T-cell (primary cell): ENCODE measurements at places on chromosomes 6 and 20. TPM values are rescaled to one million over a fixed set of nuclear protein-coding genes. Genes with fewer than 3 reads are reported as not detected.

APCDD1L gene
- not detected for total RNA-seq

- H3K4me3 ChIP-seq = no peak overlapping the region
- H3K27ac ChIP-seq = no peak overlapping the region
- H3K27me3 ChIP-seq = no peaks in the 10 kb centered on the region
- no peak for DNase-seq
These were observed 672.3 kb downstream of the UTRN start for GRCh38 chr6:144957236-144957937.

KCNK16 gene
- total RNA-seq = not detected

DNA sequence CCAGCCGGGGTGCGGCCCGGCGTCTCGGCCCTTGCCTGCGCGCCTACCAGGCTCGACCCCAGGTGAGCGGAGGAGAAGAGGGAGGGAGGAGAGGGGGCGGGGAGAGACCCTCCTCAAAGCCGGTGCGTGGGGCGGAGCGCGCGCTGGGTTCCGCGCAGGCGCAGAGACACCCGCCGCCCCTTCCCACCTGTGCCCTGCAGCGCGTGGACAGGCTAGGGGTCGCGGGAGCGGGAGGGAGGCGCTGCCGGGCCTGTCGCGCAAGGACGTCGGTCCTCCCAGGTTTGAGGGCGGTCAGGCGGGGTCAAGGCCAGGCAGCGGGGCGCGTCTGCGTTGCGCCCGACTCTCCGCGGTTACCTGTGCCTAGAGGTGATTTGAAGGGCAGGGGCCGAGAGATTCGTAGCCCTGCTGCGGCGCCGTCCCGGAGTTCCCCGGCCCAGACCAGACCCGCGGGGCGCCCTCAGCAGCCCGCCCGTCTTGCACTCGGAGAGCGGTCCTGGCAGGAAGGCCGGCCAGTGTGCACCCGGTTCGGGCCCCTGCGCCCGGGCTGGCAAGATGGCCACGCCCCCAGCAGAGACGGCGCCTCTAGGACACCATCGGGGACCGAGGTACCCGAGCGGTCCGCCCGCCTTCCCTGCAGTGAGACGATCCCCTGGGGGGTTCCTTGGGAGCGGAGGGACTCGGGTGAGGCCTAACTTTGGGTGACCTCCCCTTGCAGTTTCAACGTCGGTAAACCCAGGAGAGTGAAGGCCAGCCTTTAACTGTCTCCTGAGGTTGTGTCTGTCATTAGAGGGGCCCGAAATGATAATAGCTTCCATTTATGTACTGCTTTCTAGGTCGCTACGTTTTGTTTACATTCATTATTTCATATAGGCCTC is 546 bp downstream of the C6orf136 start:
- H3K27ac ChIP-seq = peak overlapping the region; percentile 84
- peaks cover 28% of the 10 kb centered on the region for H3K4me1 ChIP-seq
- H3K4me3 ChIP-seq = peak overlapping the region; percentile 78
- peak; percentile 23 for DNase-seq

DNA sequence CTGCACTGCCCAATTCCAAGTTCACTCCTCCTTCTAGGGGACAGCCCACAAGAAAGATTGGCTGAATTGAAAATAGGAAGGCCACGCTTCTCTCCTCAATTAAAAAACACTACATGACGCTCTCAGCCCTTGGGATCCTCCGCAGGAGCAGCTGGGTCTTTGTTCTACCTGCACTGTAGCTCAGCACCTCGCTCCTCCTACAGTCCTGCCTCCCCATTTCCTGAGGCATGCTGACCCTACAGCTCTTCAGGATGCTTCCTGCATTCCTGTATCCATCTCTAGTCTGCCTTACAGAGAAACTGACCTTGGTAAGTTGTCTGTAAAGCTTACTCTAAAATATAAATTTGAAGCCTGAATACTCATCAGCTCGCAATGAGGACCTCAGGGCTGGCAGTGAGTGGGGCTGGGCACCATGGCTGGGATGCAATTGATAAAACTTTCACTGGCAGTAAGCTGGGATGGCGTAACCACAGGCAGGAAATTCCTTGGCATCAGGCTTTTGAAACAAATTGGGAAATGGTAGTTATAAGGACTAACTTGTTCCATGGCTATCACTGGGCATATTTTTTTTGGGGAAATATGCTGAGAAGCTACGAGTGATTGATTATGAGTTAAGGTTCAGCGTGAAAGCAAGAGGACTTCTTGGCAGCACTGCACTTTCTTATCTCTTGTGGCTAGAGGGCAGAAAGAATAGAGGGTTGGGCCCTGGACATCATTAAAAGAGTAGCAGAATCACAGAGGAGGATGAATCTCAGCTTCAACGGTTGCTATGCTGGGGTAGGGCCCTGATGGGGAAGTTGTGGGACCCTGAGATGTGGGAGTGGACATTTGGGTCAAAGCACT is 11.7 kb upstream of the SIRPB1 start:
- no peak overlapping the region for H3K4me3 ChIP-seq
- peaks cover 16% of the 10 kb centered on the region for H3K4me1 ChIP-seq
- H3K27ac ChIP-seq = peak overlapping the region; percentile 66
- no peak for DNase-seq

DNA sequence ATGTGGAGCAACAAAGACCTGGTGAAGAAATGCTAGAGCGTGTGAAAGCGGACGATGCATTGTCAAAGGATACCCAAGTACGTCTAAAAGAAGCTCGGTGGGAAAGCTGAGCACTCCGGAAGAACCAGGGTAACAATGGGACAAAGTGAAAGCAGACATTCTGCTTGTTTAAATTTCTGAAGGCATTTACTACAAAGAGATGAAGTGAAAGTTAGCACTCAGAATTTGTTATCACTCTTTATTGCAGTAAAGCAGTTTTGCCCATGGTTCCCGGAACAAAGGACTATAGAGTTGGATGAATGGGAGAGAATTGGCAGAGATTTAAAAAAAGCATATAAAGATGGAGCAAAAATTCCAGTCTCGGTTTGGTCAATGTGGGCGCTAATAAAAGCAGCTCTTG is 12.8 kb upstream of the IRAK1BP1 start:
- no peak overlapping the region for H3K27ac ChIP-seq
- no peak overlapping the region for H3K4me3 ChIP-seq
- H3K27me3 ChIP-seq = no peaks in the 10 kb centered on the region
- no peak for DNase-seq
- no peaks in the 10 kb centered on the region for H3K36me3 ChIP-seq

DNA sequence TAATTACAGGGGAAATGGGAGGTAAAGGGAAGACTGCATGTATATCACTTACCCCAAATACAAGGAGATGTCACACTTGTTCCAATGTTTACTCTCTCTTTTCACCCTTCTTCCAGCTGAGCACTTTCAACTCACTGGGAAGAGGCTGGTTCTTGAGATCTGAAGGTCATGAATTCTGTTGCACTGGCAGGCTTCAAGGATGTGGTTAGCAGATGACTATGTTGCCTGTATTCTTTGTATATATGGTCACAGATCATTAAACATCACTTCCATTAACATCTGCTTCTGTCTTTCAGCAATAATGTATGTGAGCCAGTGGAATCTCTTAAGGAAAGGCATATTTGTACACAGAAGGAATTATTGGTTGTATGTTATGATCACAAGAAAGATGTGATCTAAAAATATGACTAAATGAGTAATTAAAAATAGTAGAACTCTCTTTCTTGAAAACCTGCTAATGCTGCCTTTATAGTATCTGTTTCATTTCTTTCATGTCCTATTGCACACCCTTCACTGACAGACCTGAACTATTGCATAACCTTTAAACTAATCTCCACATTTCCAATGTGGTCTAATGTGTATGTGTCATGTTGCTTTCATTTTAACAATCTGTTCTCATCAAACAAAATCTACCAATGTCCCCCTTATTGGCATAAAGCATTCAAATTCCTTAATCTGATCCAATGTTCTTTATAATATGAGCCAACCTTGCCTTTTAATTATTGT is 131.4 kb upstream of the EPHA7 start:
- DNase-seq = no peak
- H3K27me3 ChIP-seq = no peaks in the 10 kb centered on the region
- no peak overlapping the region for H3K27ac ChIP-seq
- no peaks in the 10 kb centered on the region for H3K36me3 ChIP-seq

CAGE1 gene
- total RNA-seq = 0.75 TPM

DSN1 gene
- 11.1 TPM for total RNA-seq

- H3K36me3 ChIP-seq = no peaks in the 10 kb centered on the region
These were observed 53.4 kb upstream of the TBXT start for GRCh38 chr6:166221040-166221439.

GRCh38 chr20:41268402-41268801 is 49.1 kb downstream of the ZHX3 start:
- DNase-seq = no peak
- H3K4me1 ChIP-seq = no peaks in the 10 kb centered on the region

- H3K4me1 ChIP-seq = no peaks in the 10 kb centered on the region
- no peak overlapping the region for H3K4me3 ChIP-seq
- H3K36me3 ChIP-seq = no peaks in the 10 kb centered on the region
These were observed 140.7 kb downstream of the ZDHHC14 start for GRCh38 chr6:157521362-157522335.

B3GAT2 gene
- total RNA-seq = not detected

STX11 gene
- 8.8 TPM for total RNA-seq

PNPLA1 gene
- total RNA-seq = not detected

GRCh38 chr6:75752365-75752764 is 3.3 kb downstream of the MYO6 start:
- H3K4me1 ChIP-seq = peaks cover 3% of the 10 kb centered on the region
- no peak overlapping the region for H3K4me3 ChIP-seq
- no peaks in the 10 kb centered on the region for H3K36me3 ChIP-seq
- H3K27ac ChIP-seq = no peak overlapping the region
- DNase-seq = no peak

DNA sequence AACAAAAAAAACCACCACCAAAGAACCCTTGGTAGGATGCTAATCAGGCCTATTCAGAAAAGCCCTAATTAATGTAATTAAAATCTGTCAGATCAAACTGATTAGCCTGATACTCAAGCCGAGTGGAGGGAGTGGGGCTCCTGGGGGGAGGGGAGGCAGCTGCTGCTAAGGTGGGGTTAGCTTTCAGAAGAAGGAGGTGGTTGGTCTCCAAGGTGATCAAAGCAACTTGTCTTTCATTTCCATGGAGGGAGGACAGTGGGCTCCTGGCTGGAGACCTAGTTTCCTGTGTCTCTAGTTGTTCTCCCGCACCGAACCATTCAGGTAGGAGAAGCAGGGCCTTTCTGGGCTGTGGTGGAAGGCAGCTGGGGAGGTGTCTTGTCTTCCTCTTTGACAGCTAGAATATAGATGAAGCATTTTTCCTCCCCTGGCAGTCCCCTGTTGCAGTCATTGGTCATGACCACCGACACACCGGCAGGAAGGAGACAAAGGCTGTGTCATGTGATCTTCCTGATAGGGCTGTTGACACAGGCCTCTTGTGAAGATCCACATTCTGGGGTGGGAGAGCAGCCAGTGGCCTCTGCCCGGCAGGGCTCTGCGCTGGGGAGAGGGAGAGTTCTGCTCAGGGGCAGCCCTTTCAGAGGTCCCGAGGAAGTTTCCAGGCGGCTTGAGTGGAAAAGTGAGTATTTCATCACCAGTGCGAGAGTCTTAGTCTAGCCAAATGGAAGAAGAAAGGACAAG is 39.9 kb upstream of the PRDM1 start:
- no peaks in the 10 kb centered on the region for H3K4me1 ChIP-seq
- no peak for DNase-seq
- no peak overlapping the region for H3K4me3 ChIP-seq
- no peaks in the 10 kb centered on the region for H3K36me3 ChIP-seq
- no peak overlapping the region for H3K27ac ChIP-seq

DNA sequence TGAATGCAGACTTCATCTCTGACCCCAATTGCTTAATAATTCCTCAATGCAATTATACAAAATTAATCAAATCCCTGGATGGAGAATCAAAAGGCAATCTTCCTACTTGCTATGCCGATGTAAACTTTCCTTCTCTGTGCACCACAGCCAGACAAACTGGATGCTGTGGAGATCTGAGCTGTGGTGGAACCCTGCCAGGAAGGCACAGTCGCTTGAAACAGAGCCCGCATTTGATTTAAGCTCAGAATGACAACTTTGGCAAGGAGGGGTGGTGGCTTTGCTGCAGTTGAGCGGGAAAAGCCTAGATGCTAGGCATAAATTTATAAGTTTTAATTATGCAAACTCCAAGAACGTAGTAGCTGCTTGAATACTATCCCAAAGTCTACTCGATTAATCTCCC is 190.8 kb downstream of the MTFR2 start:
- H3K27ac ChIP-seq = no peak overlapping the region
- H3K27me3 ChIP-seq = no peaks in the 10 kb centered on the region
- no peak overlapping the region for H3K4me3 ChIP-seq

DNA sequence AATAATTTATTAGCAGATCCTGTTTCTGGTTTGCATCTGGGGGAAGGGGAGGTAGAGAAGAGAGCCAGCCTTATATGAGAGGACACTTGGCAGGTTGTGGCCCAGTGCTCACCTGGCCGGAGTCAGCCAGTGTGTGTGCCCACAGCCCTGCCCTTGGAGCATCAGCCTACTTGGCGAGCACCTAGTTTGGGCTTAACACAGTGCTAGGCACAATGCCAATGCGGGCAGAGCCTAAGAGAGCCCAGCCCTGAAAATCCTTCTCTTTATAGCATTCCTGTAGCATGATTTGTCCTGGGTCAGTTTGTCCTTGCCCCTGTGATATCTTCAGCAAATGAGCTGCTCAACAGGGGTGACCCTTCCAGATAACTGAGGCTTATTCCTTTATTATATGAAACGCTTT is 73.0 kb downstream of the SLX4IP start:
- H3K4me3 ChIP-seq = no peak overlapping the region
- H3K27ac ChIP-seq = no peak overlapping the region
- DNase-seq = no peak
- no peaks in the 10 kb centered on the region for H3K4me1 ChIP-seq
- H3K36me3 ChIP-seq = no peaks in the 10 kb centered on the region
- H3K27me3 ChIP-seq = no peaks in the 10 kb centered on the region

PDE7B gene
- total RNA-seq = 0.54 TPM

DNA sequence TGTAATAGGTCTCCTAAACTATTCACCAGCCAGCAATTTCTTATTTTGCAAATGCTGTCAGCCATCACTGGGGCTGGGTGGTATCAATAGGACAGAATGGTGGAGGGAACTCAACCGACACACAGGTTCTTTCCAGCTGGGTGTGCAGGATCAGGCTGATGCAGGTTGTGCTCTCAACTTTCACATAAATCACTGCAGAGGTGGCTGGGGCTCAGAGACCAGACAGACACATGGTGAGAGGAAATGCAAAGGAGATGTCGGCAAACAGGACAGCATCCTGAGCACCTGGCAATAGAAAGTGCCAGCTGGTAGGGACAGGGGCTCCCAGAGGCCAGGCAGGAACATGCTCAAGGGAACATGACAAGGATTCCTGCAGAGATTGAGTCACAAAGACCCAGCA is 254.9 kb downstream of the SOD2 start:
- H3K27me3 ChIP-seq = peaks cover 27% of the 10 kb centered on the region
- DNase-seq = no peak
- H3K4me1 ChIP-seq = no peaks in the 10 kb centered on the region
- no peaks in the 10 kb centered on the region for H3K36me3 ChIP-seq

SOBP gene
- total RNA-seq = 0.30 TPM
